ENCODE measurements at places on chromosomes 2 and 18.

GRCh38 chr2:1051075-1051474, 100.4 kb downstream of the SNTG2 start:
- DNase-seq, result no peak

GRCh38 chr2:65108780-65109179, 21.1 kb downstream of the RAB1A start:
- DNase-seq, result no peak

DNA sequence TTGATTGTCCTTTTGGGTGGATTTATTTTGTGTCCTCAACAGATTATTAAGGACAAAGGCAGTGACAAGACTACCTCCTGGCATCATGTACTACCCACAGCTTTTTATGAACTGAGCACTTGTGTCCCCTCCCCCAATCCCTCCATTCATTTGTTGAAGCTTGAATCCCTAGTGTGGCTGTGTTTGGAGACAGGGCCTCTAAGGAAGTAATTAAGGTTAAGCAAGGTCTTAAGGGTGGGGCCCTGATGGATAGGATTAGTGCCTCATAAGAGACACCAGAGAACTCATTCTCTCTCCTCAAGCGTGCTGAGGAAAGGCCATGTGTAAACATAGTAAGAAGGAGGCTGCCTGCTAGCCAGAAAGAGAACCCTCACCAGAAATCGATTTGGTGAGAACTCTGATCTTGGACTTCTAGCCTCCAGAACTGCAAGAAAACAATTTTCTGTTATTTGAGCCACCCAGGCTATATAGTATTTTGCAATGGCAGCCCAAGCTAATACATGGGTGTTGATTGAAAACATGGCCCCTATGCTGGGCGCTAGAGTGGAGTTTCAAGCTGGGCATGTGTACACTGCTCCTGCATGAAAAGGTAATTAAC, 3.4 kb upstream of the MAP4K4 start:
- DNase-seq, result no peak

DNA sequence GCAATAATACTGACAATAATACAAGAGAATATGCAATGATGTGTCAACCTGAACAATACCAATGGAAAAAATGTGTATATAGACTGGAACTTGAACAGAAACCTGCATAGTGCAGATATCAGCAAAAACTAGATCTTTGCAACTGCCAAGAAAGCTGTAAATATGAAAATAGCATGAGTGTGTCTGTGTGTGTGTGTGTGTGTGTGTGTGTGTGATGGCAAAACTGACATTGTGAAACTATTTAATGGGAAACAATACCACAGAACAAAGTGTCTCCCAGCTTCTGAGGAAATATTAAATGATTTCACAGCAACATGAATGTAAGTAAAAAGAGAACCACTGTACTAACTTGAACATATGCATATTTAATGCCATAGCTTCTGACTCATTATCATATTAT, 558.2 kb upstream of the LINC00305 start:
- no peak for DNase-seq

- DNase-seq, result no peak
These were observed 188.7 kb upstream of the ZEB2 start for GRCh38 chr2:144708626-144709025.

DNA sequence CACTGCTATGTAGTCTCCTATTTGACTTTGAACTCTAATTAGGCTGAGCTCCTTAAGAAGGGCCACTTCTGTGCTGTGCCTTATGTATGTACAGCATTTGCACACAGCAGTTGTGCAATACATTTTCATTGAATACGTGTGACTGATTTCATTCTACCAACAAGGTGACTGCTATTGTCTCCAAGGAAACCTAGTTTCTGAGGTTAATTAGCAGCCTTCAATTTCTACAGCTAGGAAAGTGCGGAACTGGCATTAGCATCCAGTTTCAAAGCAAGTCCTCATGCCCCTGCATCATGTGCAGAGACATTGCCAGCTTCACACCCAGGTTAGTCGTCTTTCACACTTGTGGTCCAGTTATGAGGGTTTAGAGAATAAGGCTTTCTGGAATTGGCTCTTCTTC, 58.6 kb downstream of the NCK2 start:
- DNase-seq, result no peak

GRCh38 chr2:54770676-54771075, 47.2 kb downstream of the EML6 start:
- no peak for DNase-seq

DNA sequence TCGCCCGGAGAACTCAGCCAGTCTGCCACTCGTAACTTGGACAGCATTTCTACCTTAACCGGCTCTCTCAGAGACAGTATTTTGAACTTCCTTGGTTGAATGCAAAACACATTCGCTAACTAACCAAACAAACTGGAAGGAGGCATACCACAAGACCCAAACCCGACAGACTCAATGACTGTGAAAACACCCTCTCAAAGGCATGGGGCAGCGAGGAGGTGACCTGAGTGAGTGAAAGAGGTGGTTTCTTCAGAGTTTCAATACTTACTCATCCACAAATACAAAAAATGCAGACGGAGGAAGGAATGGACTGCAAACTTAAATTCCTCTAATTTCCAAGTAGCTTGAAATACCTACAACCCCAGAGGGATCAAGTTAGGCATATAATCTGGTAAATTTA, 132.9 kb downstream of the GAREM1 start:
- no peak for DNase-seq

DNA sequence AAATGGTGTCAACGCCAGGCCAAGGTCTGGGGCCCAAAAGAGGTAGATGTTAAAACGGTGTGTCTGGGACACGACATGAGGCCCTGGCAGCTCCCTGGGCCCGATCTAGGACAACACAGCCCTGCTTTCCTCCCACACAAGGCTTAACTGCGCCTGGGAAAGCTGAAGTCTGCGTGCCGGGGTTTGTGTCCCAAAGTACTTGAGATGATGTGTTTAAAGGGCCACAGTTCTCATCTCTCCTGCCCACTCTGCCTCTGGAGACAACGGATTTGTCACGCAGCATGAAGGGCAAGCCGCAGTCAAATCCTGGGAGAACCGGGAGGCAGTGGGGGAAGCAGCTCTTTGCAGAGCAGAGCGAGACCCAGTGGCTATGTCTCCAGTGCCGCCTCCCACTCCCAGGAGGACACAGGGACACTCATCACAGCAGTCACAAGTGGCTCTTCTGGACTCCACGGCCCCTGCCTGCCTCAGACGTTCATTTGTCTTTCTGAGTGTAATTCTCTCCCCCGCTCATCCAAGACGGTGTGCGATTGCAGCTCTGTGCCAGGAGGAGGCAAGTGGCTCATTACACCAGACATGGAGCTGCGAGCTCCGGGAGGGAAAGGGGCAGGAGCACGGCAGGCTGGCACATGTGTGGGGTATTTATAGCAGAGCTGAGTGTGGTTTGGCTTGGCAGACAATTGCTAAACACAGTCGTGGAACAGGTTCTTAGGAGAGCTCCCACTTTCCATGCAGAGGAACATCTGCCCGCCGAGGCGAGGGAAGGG, 57.7 kb upstream of the SEMA4C start:
- DNase-seq, result no peak

DNA sequence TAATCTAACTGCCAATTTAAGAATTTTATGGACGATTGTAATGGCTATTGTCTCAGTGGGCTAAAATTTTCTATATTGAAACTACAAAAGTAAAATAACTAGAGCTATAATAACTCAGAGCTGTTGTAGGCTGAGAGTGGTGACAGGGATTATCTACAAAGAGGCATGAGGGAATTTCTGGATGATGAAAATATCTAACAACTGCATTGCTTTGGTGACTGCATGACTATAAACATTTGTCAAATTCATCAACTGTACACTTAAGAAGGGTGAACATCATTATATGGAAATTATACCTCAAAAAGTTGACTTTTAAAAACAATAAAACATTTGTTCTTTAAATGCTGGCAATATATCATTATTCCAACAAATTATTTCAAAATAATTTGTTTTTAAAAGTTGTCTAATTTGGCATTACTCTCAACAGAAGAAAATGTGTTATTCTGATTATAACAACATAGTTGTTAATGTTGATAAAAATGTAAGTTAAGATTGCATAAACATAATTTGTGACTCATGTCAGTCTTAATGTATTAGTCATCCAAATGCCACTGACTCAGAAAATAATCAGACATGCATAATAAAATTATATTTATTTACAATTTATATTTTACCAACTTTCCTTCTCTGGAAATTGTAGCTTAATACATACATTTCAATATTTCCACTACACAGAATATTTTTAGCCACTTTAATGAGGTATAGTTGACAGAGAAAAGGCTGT, 865.1 kb upstream of the VRK2 start:
- no peak for DNase-seq

- no peak for DNase-seq
These were observed 31.4 kb upstream of the NRP2 start for GRCh38 chr2:205650931-205651330.

DNA sequence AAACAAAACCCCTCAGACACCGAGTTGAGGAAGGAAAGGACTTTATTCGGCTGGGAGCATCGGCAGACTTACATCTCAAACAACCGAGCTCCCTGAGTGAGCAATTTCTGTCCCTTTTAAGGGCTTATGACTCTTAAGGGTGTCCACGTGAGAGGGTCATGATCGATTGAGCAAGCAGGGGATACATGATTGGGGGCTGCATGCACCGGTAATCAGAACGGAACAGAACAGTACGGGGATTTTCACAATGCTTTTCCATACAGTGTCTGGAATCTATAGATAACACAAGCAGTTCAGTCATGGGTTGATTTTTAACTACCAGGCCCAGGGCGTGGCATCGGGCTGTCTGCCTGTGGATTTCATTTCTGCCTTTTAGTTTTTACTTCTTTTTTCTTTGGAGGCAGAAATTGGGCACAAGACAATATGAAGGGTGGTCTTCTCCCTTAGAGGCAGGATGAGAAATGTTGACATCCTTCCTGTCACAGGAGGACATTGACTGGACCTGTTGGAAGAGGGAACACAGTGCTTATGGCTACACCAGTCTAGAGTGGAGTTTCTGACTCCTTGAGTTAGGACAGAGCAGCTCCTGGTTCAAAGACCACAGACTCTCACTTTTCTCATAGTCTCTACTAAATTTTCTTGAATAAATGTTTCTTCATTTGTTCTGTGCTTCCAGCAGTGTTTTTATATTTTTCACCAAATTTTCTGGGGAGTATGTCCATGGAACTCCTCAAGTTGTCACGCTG, 35.8 kb downstream of the SPOPL start:
- no peak for DNase-seq

- no peak for DNase-seq
These were observed 3.6 kb downstream of the SOX11 start for GRCh38 chr2:5695654-5696403.

- DNase-seq, result no peak
These were observed 326.4 kb downstream of the DYSF start for GRCh38 chr2:71779774-71780105.

- DNase-seq, result no peak
These were observed 179.5 kb downstream of the LOXHD1 start for GRCh38 chr18:46477425-46478011.

- no peak for DNase-seq
These were observed 83.8 kb downstream of the MAP4K4 start for GRCh38 chr2:101781326-101781725.

DNA sequence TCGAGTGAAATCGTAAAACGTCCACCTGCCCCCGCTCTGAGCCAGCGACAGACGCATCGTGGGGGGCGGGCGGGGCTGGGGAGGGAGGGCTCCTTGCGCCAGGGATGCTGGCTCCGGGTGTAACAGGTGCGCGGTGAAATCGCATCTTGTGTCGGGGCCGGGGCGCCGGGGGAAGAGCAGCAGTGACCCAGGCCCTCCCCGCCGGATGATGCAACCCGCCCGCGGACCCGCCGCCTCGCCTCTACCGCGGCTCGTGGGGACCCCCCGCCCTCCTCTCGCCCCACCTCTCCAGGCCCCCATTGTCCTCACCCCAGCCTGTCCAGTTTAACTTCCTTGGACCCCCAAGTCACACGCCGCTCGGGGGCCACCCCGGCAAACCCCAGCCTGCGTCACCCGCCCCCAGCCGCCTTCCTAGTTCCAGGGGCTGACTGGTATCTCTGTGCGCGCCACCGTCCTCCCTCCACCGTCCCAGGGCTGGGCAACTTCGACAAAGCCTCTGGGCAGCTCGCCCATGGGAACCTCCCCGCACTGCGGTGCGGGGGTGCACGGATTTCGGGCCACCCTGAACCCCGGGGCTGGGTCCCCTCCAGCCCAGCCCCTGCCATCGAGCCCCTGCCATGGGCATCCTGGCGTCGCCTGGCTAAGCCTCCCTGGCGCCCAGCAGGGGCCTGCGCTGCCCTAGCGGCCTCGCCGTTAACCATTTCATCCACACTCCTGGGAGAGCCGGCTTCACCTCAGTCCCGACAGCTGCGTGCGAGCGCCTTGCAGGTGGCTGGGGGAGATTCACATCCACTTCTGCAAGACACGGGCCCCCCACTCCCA, 799 bp upstream of the KIF1A start:
- DNase-seq, result no peak

DNA sequence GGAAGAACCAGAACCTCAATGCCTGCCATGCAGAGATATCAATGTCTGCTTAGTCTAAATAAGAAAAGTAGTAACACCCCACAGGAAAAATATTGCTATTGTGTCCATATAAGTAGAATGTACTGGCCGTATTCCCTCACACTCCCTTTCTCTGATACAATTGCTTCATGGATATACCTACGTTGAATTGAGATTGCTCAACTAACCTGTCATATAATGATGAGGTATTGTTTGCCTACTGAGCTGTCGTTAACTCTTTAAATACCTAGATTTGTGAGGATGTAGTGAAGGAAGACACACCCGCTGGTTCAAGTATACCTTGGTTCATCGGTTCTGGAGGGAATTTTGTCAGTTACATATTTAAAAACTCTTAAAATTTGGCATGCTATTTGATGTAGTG, 480.7 kb upstream of the TCF4 start:
- DNase-seq, result no peak

- DNase-seq, result no peak
These were observed 21.9 kb downstream of the TEX44 start for GRCh38 chr2:231614559-231615057.

DNA sequence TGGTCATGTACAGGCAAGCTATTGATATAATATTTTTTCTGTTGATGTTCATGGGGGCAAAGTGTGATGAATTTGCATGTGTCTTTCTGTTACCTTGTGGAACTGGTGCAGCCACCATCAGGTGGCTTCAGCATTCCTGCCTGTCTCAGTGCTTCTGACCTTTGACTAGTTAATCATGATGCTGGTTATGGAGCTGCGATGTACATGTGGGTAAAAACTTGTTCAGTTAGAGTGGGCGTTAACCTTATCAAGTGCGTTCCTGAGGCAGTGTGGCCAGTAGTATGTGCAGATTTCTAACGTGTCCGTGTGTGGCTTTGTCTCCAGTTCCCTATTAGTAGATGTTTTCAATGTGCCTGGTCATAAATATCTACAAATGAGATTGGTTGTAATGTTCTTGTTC, 127.4 kb upstream of the ZSWIM2 start:
- DNase-seq, result no peak

DNA sequence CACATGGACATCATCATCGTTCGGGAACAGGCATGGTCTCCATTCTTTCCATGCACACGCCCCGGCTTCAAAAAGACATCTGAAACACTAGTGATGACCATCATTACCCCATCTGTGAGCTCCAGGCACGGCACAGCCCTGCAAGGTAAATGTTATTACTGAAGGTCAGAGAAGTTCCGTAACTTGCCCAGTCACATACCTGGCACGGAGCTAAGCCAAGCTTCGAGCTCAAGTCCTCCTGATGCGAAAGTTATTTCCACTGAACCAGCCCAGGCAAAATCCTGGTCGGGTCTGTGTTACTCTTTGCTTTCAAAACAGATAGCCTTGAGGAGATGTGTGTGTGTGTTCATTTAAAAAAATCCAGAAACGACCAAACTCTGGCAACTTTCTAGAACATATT, 22.8 kb downstream of the FHL2 start:
- DNase-seq, result no peak

GRCh38 chr2:163708265-163708664, 27.5 kb downstream of the FIGN start:
- DNase-seq, result no peak

GRCh38 chr18:74522635-74523548, 11.4 kb upstream of the CNDP1 start:
- no peak for DNase-seq
